GM04503 (cell line): ENCODE measurements at places on chromosomes 1 and 21.

DNA sequence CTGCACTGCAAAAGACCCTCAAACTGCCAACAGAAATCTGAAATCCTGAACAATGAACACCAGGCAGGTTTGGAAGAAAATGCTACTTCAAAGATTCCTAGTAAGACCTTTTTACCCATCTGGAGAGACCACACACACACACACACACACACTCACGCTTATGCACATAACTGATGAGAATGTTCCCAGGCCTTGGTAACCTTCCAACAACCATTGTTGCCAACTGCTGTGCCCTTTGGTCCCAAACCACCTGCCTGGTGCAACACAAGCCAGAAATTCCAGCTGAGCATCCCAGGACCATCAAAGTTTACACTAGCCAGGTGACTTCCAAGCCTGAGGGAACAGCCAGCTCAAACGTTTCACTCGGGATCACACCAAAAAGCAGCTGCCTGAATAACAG is 56.9 kb downstream of the SEC16B start:
- DNase-seq = no peak

GRCh38 chr21:38170283-38170682 is 86.5 kb upstream of the KCNJ15 start:
- no peak for DNase-seq

DNA sequence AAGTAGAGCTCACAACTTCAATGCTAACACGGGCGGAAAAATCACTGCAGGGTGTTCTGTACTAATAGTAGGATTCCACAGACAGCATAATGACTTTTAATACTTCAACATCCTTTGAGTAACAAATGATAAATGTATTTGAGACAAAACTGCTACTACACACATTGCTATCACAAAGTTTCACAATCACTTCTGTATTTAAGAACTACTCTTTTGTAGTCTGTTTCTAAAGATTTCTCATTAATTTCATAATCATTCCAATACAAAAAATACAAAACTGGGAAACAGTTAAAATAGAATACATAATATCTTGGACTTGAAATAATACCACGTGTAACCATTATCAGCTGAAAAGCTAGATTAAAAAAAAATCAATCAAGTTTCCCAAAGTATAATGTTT is 2.7 kb downstream of the HMGN1 start:
- no peak for DNase-seq

- DNase-seq = no peak
These were observed 11.8 kb upstream of the SRM start for GRCh38 chr1:11071463-11072215.
